ENCODE measurements at places on chromosomes 3 and 15. TPM values are rescaled to one million over a fixed set of nuclear protein-coding genes. Genes with fewer than 3 reads are reported as not detected.

GRCh38 chr15:36777926-36778325 is 198.5 kb downstream of the CDIN1 start:
- DNase-seq: no peak

DNA sequence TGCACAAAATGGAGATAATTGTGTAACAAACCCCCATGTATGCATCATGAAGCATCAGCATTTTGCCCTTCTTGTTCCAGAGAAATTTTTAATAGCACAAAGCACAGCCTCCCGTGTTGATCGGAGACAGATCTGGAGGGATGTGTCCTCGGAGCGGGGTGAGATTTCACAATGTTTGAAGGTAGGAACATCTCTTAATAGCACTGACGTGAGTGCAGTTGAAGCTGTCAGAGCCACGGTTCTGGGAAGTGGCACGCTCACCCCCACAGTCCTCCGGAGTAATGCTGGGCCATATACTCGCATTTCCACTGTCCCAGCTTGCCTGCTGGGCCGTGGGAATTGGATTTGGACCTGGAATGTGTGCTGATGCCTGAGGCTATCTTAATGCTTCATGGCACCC is 24.1 kb downstream of the ARPP21 start:
- DNase-seq: no peak

DNA sequence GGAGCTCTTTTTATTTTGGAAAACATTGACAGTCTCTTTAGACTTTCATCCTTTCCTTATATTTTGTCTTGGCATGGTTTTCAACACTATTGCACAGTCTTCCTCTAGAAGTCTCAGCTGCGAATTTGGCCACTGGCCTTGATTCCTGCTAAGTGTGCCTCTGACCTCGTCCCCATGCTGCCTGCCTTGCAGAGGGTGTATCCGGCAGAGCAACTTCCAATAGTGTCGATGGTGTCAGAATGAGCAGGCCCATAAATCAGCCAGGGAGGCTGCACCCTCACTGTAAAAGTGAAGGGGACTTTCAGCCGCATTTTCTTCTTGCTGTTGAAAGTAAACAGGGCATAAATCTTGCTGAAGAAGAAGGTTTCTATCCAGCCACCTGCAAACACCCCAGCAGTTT is 336.7 kb upstream of the TRIM42 start:
- no peak for DNase-seq

- DNase-seq: no peak
These were observed 8.1 kb upstream of the SRPRB start for GRCh38 chr3:133797396-133798105.

GRCh38 chr3:149702691-149703441 is 45.0 kb upstream of the WWTR1 start:
- no peak for DNase-seq

Gene FSIP1
- total RNA-seq: 1.2 TPM

DNA sequence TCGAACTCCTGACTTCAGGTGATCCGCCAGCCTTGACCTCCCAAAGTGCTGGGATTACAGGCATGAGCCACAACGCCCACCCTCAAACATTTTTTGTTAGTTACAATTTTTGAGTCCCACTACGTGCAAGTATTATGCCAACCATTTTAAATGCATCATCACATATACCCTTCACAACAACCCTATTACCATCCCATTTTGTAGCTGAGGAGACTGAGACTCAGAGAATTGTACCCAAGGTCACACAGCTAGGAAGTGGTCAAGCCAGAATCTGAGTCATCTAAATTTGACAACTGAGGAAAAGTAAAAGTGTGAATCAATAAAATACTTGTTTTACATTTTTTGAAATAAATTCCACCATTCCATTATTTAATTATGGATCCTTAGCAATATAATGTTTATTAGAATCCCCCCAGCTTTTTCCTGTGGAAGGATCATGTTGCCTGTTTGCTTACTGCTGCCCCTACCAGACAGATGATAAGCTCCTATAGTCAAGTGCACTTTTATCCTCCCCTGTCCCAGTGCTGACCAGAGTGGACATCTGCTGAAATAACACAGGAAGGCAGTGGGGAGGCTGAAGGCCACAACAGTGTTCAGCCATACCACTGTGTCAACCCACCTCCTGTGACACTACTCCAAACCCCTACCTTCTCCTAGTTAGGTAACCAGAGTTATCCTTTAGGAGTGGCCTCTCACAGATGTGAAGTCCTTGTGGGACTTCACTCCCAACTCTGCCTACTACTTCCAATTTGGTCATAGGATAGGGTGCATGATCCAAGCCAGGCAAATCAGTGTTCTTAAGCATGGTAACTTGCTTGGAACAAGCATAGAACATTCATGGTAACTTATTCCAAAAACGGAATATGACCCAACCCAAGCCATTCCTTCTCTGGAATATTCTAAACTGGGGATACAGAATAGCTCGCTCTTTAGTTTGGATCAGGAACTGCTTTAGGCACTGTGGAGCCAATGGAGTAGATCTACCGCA is 28.1 kb downstream of the PRKAR2A start:
- DNase-seq: no peak

Gene CPLX3
- not detected for total RNA-seq

DNA sequence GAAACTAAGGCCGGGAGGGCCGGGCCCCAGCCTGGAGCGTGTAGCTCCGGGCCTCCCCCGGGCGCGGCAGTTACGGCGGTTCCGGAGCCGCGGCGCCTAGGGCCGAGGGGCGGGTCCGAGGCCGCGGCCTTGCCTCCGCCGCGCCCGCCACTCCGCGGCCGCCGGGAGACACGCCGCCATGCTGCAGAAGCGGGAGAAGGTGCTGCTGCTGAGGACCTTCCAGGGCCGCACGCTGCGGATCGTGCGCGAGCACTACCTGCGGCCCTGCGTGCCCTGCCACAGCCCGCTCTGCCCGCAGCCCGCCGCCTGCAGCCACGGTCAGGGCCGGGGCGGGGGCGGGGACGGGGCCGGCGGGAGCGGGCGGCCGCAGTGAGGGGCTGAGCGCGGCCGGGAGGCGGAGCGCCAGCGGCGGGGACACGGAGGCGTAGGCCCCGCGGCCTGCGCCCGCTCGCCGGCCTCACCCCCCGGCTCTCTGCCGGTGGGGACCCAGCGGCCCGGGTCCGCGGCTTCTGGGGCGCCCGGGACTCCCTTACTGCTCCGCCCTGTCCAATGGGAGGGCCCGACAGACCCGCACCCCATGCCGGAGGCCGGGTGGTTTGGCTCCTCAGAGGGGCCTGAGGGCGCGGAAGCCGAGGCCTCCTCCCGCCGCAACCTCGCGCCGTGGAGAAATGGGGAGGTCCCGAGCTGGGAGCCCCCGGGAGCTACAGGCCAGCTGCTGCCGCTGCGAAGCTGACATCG is at the start of gene DIS3L:
Gene DIS3L (plus strand): TSS at position 150 of the 738 bp plus-strand sequence. CDS start 29 bp downstream, at position 179.
- DNase-seq: peak; percentile 70

Gene FAIM
- total RNA-seq: 7.0 TPM
